NCI-H187 (cell line): ENCODE measurements at places on chromosomes 2 and 18.

DNA sequence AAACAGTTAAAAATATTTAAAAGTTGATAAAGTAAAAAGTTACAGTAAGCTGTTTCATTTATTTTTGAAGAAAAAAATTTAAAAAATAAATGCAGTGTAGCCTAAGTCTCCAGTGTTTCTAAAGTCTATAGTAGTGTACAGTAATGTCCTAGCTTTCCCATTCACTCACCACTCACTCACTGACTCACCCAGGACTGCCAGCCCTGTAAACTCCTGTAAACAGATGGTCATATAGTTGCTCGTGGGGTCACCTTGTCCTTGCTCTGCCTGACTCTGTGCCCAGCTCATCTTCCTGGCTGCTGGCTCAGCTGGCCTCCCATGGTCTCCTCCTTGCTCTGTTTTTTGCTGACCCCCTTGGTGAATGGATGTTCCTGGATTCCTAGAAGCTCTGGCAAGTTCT, 180.3 kb downstream of the VAPA start:
- no peak for DNase-seq

DNA sequence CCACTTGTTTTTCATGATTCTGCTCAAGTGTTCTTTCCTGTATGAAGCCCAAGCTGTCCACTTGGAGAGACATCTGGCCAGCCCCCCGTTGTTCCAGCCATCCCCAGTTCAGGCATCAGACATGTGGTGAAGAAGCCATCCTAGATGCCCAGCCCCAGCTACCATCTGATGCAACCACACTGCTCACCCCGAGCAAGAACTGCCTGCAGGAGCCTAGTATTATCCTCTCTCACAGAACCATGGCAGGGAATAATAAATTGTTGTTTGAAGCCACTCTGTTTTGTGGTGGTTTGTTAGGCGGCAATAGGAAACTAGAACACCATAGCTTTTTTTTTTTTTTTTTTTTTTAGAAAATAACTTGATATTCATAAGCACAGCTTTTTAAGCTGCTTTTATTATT, 19.5 kb upstream of the DARS1 start:
- DNase-seq = no peak

DNA sequence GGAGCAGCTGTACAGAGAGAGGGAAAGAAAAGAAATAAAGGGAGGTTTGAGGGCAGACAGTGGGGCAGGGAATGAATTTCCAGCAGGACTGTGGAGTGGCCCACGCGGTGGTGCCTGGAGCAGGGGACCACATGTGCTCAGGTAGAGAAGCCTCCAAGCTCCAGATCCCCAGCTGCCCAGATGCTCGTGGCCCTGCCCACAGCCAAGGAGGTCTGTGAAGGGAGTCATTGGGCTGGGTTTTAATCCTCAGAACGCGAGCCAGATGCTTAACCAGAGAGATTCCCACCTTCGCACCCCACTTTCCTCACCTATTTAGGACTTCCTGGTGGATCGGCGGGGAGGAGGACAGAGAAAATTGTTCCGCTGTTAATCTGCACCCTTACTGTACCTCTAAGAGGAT, 369.4 kb downstream of the PARD3B start:
- no peak for DNase-seq

DNA sequence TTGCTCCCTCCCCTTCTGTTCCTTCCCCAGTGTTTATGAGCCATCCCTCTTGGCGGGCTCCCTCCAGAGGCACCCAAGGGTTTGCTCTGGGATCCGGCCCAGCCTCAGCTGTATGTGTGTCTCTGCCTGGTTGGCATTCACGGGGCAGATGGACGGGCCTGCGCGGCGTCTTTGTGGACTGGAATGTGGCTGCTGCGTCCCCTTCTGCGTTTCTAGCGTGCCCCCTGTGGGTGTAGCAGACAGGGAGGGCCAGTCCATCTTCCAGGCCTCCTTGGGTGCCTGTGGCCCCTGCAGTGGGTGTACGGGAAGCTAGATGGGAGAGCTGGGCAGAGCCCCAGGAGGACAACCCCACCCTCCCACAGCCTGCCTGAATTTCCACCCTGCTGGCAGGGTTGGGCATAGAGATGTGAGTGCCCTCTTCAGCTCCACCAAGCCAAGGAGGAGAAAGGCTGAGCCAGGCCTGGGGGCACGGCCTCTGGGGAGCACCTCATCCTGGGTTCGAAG, 15.7 kb downstream of the GPC1 start:
- DNase-seq = no peak

- DNase-seq = no peak
These were observed 405.9 kb upstream of the ACVR2A start for GRCh38 chr2:147438882-147439281.

- DNase-seq = no peak
These were observed 32.4 kb upstream of the PPM1B start for GRCh38 chr2:44136252-44136651.

DNA sequence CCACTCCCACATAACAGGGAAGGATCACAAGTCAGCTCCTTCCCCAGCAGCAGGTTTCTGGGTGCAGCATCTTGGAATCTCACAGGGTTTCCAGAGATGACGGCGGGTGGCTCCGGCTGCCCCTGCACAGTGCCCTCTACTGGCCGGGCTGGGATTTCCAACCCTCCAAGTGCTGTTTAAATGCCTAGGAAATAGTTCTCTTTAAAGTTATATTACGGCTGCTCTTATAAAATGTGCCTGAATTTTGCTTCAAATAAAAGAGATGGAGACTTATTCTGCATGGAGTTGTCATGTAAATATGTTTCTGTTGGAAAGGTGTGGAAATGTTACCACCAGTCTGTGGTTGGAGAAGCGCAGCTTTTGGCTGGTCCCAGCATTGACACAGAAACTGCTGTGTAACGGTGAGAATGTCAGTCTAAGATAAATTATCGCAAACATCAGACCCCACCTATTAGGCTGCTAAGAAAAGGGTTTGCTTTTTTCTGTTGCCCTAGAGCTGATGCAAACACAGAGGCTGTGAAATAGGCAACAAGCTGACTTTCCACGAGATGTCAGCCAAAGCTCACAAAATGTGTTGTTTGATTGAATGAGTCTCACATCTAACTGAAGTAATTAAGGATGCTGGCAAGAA, 3.3 kb upstream of the HJURP start:
- DNase-seq = no peak

DNA sequence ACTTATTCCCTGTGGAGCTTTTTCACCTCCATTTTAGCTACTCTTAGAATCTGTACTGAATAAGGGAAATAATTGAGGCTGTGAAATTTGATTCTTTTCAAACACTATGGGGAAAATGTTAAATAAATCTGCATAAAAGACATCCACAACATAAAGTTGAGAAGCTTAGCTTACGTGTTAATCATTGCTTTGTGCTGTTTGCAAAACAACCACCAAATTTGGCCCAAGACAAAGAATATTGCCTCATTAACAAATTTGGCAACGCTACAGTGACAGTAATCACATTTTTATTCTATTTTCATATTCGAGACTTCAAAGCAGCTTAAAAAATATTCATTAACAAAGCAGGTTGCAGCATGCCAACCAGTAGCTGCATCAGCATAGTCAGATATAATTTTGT, 437.6 kb downstream of the DPP10 start:
- no peak for DNase-seq

DNA sequence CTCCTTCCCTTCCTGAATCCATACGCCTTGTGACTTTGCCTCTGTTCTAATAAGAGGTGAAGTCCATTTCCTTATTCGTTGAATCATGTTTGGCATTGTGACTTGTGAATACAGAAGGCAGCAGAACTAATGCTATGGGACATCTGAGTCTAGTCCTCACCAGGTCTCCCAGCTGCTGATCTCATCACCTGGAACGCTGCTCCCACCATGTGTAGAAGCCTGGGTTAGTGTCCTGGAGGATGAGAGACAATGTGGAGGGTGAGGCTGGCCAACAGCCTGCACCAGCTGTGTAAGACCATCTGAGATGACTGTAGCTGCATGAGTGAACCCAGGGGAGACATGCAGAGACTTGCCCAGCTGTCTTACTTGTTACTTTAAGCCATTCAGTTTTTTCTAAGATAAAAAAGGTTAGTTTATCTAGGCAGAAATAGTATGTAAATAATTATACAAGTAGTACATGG, 3.5 kb upstream of the HAAO start:
- DNase-seq = no peak

DNA sequence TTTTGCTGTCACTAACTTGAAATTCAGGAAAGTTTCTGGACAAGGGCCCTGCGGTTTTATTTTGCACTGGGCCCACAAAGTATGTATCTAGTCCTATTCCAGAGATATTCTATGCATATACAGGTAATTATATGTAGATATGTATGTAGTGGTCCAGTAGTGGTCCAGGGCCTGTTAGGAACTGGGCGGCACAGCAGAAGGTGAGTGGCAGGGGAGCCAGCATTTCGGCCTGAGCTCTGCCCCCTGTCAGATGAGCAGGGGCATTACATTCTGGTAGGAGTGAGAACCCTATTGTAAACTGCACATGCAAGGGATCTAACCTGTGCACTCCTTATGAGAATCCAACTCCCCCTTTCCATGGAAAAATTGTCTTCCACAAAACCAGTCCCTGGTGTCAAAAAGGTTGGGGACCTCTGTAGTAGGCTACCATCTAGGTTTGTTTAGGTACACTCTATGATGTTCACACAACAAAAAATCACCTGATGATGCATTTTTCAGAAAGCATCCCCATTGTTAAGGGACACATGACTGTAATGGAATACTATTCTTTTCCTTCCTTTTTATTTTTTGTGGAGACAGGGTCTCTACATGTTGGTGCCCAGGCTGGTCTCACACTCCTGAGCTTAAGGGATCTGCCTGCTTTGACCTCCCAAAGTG, 2.8 kb upstream of the PPP4R3B start:
- DNase-seq = no peak

DNA sequence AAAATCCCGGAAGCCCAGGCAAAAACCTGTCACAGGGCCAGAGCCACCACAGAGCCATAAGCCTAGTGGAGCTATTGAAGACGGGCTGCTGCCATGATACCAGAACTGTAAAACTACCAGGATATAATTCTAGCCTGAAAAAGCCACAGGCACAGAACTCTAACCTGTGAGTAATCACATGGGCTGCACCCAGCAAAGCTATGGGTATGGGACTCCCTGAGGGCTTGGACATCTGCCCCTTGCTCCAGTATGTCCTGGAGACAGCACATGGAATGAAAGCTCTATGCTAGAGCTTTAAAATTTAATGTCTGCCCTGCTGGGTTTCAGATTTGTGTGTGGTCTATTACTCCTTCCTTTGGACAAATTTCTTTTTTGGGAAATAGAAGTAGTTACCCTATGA, 2183.6 kb upstream of the CELF4 start:
- no peak for DNase-seq

DNA sequence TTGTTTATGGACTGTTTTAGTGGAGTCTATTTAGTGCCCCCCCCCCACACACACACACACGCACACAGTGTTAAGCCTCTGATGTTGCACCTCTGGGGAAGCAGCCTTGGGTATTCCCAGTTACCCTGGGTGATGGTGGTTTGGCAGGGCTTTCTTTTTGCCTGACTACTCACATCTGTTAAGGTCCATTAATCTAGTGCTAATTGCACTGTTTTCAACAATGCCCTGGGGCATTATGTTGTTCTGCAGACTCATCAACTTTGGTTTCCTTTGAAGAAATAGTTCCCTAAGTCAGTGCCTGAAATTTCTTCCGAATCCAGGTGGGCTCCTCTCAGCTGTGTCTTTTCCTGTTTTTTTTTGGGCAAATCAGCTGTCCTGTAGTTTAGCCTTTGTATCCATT, 34.7 kb downstream of the SPOPL start:
- DNase-seq = no peak

- DNase-seq = no peak
These were observed 5.1 kb downstream of the NCK2 start for GRCh38 chr2:105749583-105750400.

- no peak for DNase-seq
These were observed 233.9 kb upstream of the SP5 start for GRCh38 chr2:170481201-170481600.
